ENCODE measurements at places on chromosomes 1 and 21. TPM values are rescaled to one million over a fixed set of nuclear protein-coding genes. Genes with fewer than 3 reads are reported as not detected.

MYBPH gene
- total RNA-seq, result not detected

COL16A1 gene
- 15.4 TPM for total RNA-seq

GCSAML gene
- total RNA-seq, result 0.40 TPM

SFN gene
- 239 TPM for total RNA-seq

ACTL8 gene
- total RNA-seq, result 0.13 TPM

SELE gene
- 4.0 TPM for total RNA-seq

TAGLN2 gene
- 515 TPM for total RNA-seq

SHE gene
- 1.7 TPM for total RNA-seq

GON4L gene
- total RNA-seq, result 33.3 TPM

RNU1-1 gene
- 1,159 TPM for total RNA-seq

BRWD1 gene
- 38.6 TPM for total RNA-seq

HAO2 gene
- total RNA-seq, result not detected

RTCA gene
- 39.4 TPM for total RNA-seq

PDC gene
- not detected for total RNA-seq

CFHR5 gene
- not detected for total RNA-seq

NUDT4B gene
- total RNA-seq, result not detected

RAP1GAP gene
- total RNA-seq, result 36.3 TPM

KIF2C gene
- 33.2 TPM for total RNA-seq

LCE2C gene
- not detected for total RNA-seq

CRNN gene
- not detected for total RNA-seq

CYP4Z1 gene
- total RNA-seq, result not detected

FALEC gene
- not detected for total RNA-seq

PCP4L1 gene
- 0.22 TPM for total RNA-seq

TTLL7 gene
- total RNA-seq, result 5.0 TPM

TSPEAR gene
- not detected for total RNA-seq

CHODL gene
- total RNA-seq, result 0.53 TPM

VWA1 gene
- 43.5 TPM for total RNA-seq

PMF1 gene
- 49.4 TPM for total RNA-seq

TRIM67 gene
- total RNA-seq, result not detected

CD52 gene
- total RNA-seq, result 9.4 TPM

RXFP4 gene
- 4.6 TPM for total RNA-seq
